ENCODE measurements at places on chromosomes 3 and 15.

- H3K36me3 ChIP-seq = no peaks in the 10 kb centered on the region
- H3K4me3 ChIP-seq = no peak overlapping the region
- no peak overlapping the region for H3K27ac ChIP-seq
- peaks cover 4% of the 10 kb centered on the region for H3K27me3 ChIP-seq
- H3K4me1 ChIP-seq = peaks cover 6% of the 10 kb centered on the region
- no peak for DNase-seq
These were observed 100.5 kb downstream of the OSBPL10 start for GRCh38 chr3:31880482-31881078.

GRCh38 chr3:120093119-120093910 is 932 bp downstream of the GSK3B start:
- no peaks in the 10 kb centered on the region for H3K27me3 ChIP-seq
- H3K27ac ChIP-seq = no peak overlapping the region
- H3K4me3 ChIP-seq = no peak overlapping the region
- DNase-seq = peak; percentile 51
- peaks cover 27% of the 10 kb centered on the region for H3K4me1 ChIP-seq

GRCh38 chr3:14540821-14541385 is 761 bp upstream of the GRIP2 start:
- DNase-seq = no peak
- no peaks in the 10 kb centered on the region for H3K27me3 ChIP-seq
- H3K36me3 ChIP-seq = no peaks in the 10 kb centered on the region
- H3K27ac ChIP-seq = no peak overlapping the region

DNA sequence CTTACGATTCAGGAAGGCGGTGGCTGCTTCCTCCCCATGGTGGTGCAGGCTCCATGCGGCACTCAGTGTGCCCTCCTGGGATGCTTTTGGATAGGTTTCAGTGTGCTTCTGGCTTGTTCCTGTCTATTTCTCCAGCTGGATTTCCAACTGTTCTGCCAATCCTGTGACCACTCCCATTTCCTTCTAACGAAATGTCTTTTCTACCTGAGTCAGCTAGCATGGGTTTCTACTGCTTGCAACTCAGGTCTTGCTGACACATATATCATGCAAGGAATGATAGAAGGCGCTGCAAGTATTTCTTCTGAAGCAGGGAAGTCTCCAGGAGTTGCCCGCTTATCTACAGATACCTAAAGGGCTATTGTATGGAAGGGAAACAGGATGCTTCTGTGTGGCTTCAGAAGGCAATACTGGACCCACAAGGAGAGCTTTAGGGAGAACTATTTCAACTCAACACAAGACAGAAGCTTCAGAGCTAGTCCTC is 244.4 kb downstream of the OPA1 start:
- H3K4me3 ChIP-seq = no peak overlapping the region
- H3K36me3 ChIP-seq = no peaks in the 10 kb centered on the region
- DNase-seq = no peak
- peaks cover 2% of the 10 kb centered on the region for H3K4me1 ChIP-seq
- H3K27me3 ChIP-seq = peaks cover 12% of the 10 kb centered on the region

GRCh38 chr3:152127058-152127457 is 141.7 kb upstream of the MBNL1 start:
- peak overlapping the region; percentile 51 for H3K27ac ChIP-seq
- H3K4me3 ChIP-seq = peak overlapping the region; percentile 27
- peak; percentile 33 for DNase-seq
- H3K36me3 ChIP-seq = no peaks in the 10 kb centered on the region

GRCh38 chr15:39458131-39458530 is 122.7 kb upstream of the THBS1 start:
- no peak overlapping the region for H3K27ac ChIP-seq
- H3K27me3 ChIP-seq = no peaks in the 10 kb centered on the region
- no peak for DNase-seq
- H3K4me1 ChIP-seq = no peaks in the 10 kb centered on the region

DNA sequence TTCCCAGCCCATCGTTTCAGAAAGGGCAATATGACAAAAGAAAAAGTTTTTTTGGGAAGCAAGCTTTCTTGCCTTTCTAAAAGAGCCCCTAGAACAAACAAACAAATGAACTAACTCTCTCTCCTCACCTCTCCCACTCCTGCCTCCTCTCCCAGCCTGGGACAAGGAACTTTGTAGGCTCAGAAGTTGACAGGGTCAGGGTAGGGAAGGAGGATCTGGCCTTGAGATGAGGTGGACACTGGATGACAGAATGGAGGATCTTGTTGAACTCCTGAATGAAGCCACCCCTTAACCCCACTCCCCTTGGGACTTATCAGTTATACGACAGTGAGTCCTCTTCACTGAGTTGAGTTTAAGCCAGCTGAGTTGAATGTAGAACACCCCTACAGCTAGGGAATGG is 1.6 kb upstream of the ITGA11 start:
- H3K27me3 ChIP-seq = peaks cover 37% of the 10 kb centered on the region
- H3K4me1 ChIP-seq = peaks cover 2% of the 10 kb centered on the region
- H3K36me3 ChIP-seq = no peaks in the 10 kb centered on the region
- H3K27ac ChIP-seq = no peak overlapping the region
- no peak for DNase-seq

DNA sequence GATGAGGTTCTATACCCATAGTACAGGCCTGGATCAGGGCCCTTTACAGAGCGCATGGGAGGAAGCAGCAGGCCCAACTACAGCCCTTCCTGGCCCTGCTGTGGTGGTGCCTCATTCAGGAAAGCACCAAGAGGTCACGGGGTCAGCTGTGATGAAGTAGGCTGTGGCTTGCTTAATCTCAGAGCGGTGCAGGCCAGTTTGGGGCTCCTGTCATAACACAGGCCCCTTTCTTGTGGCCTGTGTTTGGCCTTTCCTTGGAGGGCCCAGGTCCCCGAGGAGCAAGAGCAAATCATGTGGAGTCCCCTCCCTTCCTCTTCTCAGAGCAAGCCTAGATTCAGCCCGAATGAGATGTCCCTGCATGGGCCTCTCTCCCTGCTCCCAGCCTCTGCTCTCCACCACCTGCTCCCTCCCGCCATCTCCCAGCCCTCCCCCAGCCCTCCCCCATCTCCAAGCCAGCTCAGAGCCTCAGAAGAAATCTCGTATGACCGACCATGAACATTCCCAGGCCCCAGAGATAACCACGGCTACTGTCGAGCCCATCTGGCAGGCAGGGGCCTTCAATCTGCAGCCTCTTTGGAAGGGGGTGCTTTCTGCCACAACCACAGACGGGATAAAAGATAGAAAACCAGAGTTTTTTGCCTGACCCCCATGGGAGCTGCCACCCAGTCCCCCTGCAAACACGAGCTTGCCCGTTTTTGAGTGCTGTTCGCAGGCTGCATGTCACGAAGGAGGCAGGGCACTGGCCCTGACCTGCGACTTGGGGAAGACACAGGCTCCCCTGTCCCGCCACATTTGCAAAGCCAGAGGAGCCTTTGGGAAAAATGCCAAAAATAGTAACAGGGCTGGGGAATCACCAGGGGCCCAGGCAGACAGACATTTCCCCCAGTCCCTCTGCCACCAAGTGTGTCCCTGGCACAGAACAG is 32.3 kb upstream of the DUSP7 start:
- DNase-seq = peak; percentile 17
- H3K4me3 ChIP-seq = no peak overlapping the region
- H3K4me1 ChIP-seq = peaks cover 19% of the 10 kb centered on the region
- H3K27me3 ChIP-seq = no peaks in the 10 kb centered on the region

- H3K4me1 ChIP-seq = no peaks in the 10 kb centered on the region
- peaks cover 32% of the 10 kb centered on the region for H3K27me3 ChIP-seq
- peak; percentile 48 for DNase-seq
- H3K27ac ChIP-seq = no peak overlapping the region
These were observed 24.1 kb upstream of the MRPL3 start for GRCh38 chr3:131526801-131527347.

- H3K27ac ChIP-seq = peak overlapping the region; percentile 97
- H3K27me3 ChIP-seq = no peaks in the 10 kb centered on the region
- H3K4me3 ChIP-seq = peak overlapping the region; percentile 94
These were observed 959 bp downstream of the ZNF592 start for GRCh38 chr15:84749111-84749991.

DNA sequence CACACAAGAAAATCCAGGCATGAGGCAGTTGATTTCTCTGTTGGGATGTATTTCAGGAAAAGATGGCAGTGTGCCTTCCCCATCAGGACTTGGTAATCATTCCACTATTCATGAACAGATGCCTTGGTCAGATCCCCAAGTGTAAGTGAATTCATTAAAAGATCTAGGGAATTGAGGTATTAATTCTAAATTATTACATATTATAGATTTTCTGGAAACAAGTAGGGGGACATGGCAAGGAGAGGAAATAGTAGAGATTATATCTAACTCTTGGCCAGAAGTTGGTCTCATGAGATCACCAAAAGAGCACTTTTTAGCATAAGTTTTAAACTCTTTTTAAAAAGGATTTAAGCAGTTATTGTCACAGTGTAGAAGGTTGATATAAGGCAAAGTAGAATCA is 74.4 kb upstream of the MDFIC2 start:
- peaks cover 4% of the 10 kb centered on the region for H3K27me3 ChIP-seq
- H3K4me3 ChIP-seq = no peak overlapping the region
- DNase-seq = no peak

- no peak overlapping the region for H3K27ac ChIP-seq
- H3K27me3 ChIP-seq = no peaks in the 10 kb centered on the region
- H3K4me1 ChIP-seq = peaks cover 5% of the 10 kb centered on the region
- H3K36me3 ChIP-seq = peaks cover 10% of the 10 kb centered on the region
These were observed 38.8 kb downstream of the EDC3 start for GRCh38 chr15:74656935-74657535.
